ENCODE measurements at places on chromosomes 13 and 19.

- no peak for DNase-seq
These were observed 108.5 kb downstream of the FRY start for GRCh38 chr13:32140109-32140508.

- DNase-seq: no peak
These were observed 288.5 kb downstream of the IRS2 start for GRCh38 chr13:109497917-109498316.

DNA sequence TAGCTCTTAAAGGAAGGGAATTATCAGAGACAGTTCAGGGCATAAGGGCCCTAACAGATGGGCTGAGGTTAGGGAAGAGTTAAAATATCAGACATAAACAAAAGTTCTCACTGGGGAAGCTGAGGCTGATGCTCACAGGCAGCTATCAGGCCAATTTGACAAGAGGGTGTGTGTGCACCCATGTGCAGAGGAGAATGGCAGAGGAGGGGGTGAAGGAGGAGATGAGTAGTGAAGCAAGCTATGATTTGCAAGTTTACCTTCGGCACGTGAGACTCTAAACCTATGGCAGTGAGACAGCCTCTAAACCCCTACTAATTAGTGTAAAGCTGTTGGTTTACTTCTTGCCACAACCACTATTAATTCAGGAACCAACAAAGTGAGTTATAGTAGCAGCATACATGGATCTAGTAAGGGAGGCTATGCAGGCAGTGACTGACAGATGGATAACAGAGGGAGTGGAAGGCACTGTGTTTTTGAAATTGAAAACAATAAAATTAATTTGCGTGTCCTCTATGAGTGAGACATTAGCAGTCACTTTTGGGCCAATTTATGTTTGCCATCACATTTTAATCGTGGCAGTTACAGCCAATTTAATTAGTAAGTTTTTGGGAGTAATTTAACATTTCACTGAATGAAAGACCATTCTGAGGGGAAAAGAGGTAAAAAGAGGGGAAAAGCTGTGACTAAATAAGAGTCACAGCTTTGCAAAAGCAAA is 99.6 kb upstream of the HTR2A start:
- DNase-seq: no peak

DNA sequence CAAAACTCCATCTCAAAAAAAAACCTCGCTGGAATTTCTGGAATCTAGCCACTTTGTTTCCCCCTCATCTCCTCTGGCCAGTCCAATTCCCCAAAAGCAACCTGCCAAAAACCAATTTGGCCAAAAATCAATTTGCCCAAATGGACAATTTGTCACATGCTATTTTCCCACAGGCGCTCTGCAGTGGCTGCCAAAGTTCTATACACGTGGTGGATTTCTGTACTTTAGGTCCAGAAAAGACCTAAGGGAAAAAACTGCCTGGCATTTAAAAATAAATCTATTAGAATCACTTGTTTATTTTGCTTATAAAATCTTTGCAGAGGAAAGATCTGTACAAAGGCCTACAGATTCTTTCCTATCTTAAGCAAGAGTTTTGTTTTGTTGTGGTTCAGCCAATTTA is 79.4 kb downstream of the MAP4K1 start:
- no peak for DNase-seq

DNA sequence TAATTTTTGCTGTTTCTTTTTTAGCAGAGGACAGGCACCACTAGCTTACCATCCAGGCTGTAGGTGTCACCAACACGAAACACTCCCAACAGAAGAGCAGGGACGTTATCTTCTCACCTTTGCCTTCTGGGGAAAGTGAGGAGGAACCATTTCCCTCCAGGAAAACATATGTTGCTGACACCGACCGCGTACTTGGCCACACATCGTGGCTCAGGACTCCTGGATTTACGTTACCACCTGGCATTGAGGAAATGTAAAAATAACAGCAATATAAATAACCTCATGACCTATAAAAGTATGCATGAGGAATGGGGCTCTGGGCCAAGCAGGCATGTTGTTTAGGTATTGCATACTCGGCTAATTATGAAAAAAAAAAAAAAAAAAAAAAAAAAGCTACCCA is 525.1 kb downstream of the MYO16 start:
- DNase-seq: peak; percentile 28

GRCh38 chr13:54361460-54361859 is 1332.8 kb downstream of the OLFM4 start:
- no peak for DNase-seq

DNA sequence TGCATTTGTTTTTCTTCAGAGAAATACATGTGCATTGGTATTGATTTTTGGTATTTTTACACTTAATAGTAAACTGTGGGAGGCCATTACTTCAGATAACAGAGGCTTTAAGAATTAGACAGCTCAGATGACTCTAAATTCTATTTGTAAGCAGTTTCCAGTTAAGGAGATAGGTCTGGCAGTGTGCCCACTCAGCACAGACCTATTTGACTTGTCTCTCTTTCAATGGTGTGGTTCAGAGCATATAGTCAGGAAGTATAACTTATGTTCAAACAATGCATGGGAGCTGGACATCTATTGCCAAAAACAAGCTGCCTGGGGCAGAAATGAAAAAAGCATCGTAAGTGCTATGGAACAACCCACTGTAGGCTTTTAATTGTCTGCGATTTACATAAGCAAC is 370.7 kb downstream of the HS6ST3 start:
- peak; percentile 1 for DNase-seq

GRCh38 chr19:810883-811489 is 10.8 kb downstream of the PLPPR3 start:
- DNase-seq: no peak

GRCh38 chr13:92197669-92198068 is 799.2 kb downstream of the GPC5 start:
- peak; percentile 59 for DNase-seq

Data from fibroblast of mammary gland (primary cell).